ENCODE measurements at places on chromosomes 2 and 18.

DNA sequence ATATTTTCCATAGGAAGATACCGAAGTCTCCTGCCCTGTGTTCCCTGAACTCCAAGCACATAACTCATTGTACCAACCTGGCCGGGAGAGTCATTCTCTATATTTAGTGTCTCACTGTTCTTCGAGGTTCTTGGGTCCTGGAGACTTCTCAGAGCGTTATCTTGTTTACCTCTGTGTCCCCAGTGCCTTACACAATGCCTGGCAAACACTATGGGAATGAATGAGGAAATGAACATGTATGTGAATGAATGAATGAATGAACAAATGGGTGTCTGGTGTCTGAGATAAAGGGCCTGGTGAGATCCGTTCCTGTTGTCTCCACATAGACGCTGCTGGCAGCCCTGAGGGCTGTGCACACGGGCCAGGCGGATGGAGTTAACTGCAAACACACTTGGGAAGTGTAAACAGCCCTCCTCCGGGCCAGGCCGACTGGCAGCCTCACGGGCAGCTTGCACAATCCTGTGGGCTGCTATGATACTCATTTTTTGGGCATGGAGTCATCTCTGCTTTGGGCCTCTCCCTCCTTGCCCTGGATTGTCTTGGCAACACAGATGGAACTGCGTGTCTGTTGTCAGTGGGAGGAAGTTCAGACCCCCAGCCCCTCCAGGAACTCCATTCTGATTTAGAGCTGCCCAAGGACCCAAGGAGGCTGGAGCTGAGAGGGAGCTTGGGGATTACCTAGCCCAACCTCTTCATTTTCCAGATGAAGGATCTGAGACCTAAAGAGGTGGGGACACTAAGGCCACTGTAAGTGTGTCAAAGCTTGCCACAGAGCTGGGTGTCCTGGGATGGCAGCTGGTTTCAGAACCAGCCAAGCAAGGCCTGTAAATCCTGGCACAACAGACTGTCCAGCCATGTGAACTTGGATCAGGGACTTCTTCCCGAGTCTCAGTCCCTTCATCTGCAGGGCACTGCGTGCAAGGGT is 124.4 kb downstream of the INHBB start:
- DNase-seq, result peak; percentile 93

DNA sequence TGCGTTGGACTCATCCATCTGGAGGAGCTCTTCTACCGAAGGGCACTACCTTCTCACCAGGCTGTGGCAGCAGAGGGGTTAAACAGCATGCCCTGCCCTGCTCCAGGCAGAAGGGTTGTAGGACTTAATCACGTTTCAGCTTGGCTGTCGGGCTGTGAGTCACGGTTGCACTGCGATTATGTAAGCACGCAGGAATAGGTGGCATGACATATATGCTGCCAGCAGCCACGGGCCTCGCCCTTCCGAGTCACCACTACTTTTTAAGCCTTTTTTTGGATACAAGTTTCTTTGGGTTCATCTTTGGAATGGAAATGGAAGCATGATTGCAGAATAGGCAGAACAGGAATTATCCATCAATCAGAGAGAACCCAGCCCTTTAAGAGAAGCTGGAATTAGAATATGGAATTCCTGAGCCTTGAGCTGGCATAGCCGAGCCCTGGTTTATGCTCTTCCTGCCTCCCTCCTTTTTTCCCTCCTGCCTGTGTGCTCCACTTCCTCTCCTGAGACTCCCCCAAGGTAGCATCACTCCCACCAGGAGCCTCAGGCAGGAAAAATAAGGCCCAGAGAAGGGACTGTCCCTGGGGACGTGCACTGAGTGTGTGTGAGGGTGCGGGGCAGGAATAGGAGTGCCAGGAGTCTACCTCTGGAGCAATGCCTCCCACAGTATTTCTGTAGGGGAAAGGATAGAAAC is 86.8 kb downstream of the SEMA4F start:
- DNase-seq, result peak; percentile 92

DNA sequence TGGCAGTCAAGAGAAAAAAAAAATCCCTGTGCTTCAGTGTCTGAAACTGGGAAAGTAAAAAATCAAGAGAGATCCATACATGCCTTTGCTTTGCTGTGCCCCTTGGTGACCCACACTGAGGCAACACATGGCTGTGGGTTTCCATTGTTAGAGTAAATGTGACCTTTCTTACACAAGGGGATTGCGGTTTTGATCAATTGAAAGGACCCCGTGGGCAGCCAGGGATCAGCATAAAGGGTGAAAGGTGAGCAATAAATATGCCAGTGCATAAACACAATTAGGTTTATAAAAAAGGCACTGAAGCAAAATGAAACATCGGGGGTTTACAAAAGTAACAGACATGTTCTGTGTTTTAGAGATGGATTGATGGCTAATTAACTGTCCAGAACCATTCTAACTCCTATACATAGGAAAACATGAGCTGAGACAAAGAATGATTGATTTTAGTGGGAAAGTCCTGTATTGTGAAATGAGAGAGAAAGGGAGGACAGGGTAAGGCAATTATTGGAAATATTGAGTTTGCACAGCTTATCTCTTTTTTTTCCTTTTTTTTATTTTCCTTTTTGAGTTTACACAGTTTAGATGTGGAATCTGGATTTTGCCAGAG is 40.7 kb upstream of the BBS5 start:
- no peak for DNase-seq

GRCh38 chr2:161995553-161996016 is 78.4 kb downstream of the DPP4 start:
- no peak for DNase-seq
